Karpas-422 (cell line): ENCODE measurements at places on chromosomes 6 and 20.

DNA sequence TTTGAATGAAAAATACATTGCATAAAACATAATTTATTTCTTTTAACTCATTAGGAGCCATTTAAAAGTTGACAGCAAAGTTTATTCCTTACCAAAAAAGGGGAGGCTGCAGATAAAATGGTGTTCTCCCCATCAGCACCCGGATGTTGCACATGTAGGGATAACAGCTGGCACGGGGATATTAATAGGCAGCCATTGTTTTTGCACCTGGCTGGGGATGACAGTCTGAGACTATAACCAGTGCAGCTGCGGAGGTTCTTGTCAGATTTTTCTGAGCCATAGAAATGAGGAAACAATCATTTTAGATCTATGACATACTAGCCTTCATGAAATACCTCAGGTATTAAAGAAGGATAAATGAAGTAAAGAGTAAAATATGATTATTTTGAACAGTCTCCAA is 20.1 kb upstream of the HECA start:
- peak; percentile 61 for DNase-seq

- DNase-seq = no peak
These were observed 60.1 kb downstream of the FBXO5 start for GRCh38 chr6:152922706-152923105.

GRCh38 chr20:52746190-52746589 is 226.0 kb upstream of the TSHZ2 start:
- no peak for DNase-seq

GRCh38 chr6:17980329-17980728 is 7.1 kb downstream of the KIF13A start:
- no peak for DNase-seq

DNA sequence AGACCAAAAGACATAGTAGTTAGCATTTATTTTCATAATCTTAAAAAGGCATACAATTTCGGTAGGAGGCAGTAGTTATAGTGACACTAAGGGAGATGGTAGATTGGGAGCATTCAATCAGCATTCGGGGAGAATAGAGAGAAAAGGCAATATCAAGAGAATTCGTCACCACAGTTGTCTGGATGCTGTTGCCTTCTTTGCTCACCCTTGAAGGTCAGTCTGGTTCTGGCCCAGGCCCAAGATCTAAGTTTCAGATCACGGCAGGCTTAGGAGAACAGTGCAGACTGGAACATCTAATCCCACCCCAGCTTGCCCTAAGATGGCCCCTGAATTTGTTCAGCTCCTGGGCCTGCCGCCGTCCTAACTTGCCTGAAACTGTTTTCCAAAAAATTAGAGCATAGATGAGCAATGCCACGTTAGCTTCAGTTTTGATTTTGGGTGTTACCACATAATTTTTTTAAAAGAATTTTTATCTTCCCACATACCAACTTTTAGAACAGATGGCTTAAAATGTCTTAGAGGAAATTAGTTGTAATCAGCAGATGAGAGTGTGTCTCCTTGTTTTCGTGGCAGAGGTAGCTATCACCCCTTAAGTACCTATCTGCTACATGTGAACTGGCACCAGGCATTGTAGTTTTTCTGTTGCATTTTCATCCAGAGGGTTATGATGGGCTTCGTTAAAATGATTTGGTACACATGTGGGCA is 8.3 kb upstream of the CEP85L start:
- no peak for DNase-seq

DNA sequence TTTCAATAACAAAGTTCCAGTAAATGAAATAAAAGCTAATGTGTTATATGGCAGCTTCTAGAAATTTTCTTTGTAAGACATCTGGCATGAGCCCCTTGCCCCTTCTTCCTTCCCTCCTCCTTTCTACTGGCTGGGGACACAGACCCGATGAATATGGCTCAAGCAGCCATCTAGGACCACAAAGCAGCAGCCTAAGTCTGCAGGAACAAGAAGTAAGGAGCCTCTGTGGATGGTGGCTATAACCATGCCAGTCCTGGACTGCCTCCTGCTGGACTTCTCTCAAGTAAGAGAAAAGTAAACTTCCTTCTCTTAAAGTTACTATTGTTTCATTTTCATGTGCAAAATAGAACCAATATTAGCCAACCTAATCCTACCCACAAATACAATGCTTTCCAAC is 114.9 kb upstream of the DST start:
- peak; percentile 72 for DNase-seq

DNA sequence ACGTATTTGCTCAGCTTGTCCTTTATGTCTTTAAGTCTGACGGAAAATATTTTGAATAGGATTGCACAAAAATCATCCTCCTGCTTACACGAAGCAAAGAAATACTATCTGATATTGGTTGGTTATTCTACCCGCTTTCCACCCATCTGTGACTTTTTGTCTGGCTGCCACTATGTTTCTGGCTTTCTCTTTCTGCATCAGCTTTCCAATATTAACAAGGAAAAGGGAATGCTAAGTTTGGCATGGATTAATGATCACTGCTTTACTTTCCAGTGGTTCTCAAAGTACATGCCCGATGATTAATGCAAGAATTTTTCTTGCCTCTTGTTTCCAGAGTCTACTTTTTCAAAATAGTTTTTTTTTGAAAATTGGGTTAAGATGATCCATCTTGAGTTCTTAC is 57.0 kb downstream of the RNF144B start:
- no peak for DNase-seq

DNA sequence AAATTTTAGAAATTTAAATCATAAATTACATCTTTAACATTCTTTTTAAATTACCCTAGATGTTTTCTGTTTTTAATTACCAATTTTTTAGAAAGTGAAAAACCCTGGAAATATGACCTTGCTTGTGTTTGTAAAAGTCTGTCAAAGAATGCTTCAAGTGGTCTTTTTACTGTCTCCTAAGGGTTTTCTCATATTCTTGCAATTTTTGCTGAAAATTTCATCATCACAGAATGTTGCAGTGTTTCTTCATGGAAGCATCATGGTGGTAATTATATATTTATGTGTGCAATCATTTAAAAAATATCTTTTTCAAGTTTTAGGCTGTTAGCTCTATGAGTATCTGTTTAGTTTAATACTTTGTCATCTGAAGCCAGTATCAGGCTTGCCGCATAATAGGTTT is 178.2 kb downstream of the HDGFL1 start:
- DNase-seq = no peak

DNA sequence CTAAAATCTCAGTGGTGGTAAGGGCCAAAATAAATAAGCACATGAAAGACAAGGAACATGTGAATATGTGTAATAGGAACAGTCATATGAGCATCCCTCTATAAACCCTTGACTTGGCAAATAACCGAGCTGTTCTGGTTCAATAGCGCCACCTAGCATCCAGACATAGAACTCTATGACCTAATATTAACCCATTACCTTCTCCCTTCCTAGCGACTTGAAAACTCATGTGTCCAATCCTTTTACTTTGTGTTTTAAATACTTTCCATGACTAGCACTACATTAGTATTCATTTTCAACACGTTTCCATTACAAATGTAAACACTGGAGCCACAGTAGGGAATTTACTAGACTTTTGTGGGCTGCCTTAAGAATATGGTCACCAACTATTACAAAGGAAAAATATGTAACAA is 279.7 kb downstream of the UST start:
- peak; percentile 85 for DNase-seq

- no peak for DNase-seq
These were observed 541.3 kb upstream of the BTBD3 start for GRCh38 chr20:11376420-11376819.

GRCh38 chr6:145621776-145622175 is 113.5 kb downstream of the EPM2A start:
- DNase-seq = no peak

GRCh38 chr6:157712585-157713295 is 110.3 kb upstream of the SNX9 start:
- DNase-seq = no peak

GRCh38 chr20:44961870-44962267 is 1.7 kb upstream of the TOMM34 start:
- no peak for DNase-seq

DNA sequence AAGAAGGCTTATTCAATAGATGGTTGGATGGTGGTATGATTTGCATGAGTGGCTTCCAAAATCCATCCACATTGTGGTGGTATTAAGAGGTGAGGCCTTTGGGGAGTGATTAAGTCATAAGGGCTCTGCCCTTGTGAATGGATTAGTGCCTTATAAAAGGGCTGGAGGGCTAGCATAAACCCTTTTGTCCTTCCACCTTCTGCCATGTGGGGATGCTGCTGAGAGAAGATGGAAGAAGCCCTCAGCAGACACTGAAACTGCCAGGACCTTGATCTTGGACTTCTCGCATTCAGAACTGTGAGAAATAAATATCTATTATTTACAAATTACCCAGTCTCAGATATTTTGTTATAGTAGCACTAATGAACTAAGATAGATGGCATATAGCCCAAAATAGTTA is 27.8 kb upstream of the SRPK1 start:
- peak; percentile 65 for DNase-seq

GRCh38 chr6:139680819-139681218 is 306.4 kb upstream of the CITED2 start:
- DNase-seq = no peak

GRCh38 chr6:82959385-82959941 is 106.2 kb downstream of the UBE3D start:
- no peak for DNase-seq

- peak; percentile 75 for DNase-seq
These were observed 12.1 kb upstream of the MLN start for GRCh38 chr6:33815854-33816253.

DNA sequence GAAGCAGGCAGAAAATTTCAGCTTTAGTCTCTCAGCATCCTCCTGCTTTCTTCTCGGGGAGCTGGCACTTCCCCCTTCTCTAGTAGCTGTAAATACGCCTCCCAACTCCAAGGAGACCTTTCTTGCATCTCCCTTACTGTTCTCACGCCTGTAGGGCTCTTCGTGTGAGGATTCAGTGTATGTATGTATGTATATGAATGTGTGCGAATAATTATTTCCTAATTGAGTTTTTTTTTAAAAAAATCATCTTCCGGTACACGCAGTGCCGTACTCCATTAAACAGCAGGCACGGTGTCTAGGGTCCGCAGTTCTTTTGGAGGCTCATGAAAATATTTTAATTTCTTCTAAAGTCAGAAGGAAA is 85.4 kb downstream of the HFE start:
- DNase-seq = peak; percentile 84

DNA sequence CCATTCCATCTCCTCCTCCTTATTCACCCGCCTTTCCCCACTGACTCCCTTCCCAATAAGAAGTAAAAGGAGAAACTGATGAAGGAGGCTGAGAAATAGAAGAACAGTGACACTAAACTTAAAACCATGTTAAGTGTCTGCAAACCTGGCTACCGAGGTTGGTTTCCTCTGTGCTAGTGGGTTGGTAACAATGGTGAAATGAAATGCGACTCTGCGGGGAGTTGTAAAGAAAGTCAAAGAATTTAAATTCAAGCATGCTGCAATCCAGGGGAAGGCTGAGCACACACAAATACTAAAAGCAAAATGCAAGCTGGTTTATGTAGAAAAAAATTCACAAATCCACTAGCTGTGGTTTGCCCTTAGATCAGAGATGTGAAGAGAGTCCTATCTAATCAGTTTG is 155.2 kb upstream of the PDE10A start:
- no peak for DNase-seq

DNA sequence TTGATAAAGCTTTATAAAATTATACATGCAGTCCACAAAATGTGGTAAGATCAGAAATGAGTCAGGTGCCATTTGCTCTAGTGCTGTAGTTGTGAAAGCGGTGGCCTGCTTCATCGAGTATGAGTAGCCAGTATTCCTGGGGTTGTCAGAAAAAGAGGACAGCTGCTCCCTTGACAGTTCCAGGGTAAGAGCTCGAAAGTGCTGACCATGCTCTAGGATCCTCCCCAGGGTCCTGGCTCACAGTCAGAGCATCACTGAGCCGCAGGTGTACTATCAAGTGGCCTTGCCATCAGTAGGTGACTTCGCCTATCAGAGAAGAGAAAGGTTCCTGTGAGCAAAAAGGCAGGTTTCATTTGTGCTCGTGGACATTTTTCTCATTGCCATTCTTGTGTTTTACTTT is 3.6 kb downstream of the BTBD3 start:
- DNase-seq = no peak

DNA sequence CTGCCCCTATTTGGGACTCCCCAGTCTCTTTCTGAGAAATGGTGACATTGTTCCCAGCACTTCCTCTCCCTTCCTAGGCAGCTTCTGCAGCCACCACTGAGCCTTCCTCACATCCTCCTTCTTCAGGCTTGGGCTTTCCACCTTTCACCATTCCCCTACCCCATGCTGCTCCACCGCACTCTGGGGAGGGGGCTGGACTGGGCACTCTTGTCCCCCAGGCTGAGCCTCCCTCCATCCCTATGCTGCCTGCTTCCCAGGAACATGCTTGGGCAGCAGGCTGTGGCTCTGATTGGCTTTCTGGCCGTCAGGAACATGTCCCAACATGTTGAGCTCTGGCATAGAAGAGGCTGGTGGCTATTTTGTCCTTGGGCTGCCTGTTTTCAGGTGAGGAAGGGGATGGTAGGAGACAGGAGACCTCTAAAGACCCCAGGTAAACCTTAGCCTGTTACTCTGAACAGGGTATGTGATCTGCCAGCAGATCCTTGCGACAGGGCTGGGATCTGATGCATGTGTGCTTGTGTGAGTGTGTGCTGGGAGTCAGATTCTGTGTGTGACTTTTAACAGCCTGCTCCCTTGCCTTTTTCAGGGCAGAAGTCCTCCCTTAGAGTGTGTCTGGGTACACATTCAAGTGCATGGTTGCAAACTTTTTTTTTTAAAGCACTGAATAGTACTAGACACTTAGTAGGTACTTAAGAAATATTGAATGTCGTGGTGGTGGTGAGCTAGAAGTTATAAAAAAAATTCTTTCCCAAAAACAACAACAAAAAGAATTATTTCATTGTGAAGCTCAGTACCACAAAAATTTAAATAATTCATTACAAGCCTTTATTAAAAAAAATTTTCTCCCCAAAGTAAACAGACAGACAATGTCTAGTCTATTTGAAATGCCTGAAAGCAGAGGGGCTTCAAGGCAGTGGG is 2.1 kb upstream of the CDKN1A start:
- DNase-seq = no peak
